ENCODE measurements at places on chromosomes 3 and 15.

DNA sequence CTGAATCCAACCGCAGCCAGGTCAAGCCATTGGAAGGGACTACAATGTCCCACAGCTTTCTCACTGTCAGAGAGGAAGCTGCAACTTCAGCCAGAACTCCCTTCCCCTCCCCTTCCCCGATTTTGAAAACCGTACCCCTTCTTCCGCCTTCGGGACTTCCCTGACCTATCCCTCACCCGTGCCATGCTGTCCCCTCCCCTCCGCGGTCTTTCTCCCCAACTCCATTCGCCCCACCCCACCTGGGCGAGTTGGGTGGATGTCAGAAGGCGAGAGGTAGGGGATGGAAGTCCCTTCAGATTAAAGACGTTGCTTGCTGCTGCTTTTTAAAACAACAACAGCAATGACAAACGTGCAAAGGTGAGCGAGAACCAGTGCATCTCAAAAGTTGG, 723 bp downstream of the CPNE4 start:
- DNase-seq: no peak

- DNase-seq: no peak
Measured at GRCh38 chr3:38487323-38487722, 8.8 kb upstream of the EXOG start.

GRCh38 chr15:98286831-98287230, 326.3 kb downstream of the ARRDC4 start:
- DNase-seq: no peak

- no peak for DNase-seq
Measured at GRCh38 chr3:37861620-37862041, at the start of gene CTDSPL. Gene CTDSPL, plus strand, starts transcription at chr3:37861880. Its CDS starts 320 bp downstream, at chr3:37862200.

- no peak for DNase-seq
Measured at GRCh38 chr3:53224536-53224935, 31.3 kb downstream of the TKT start.

GRCh38 chr15:72183781-72184164, 13.8 kb downstream of the GRAMD2A start:
- no peak for DNase-seq

- no peak for DNase-seq
Measured at GRCh38 chr15:85406916-85407315, 26.5 kb downstream of the AKAP13 start.
